ENCODE measurements at places on chromosomes 5 and 9.

DNA sequence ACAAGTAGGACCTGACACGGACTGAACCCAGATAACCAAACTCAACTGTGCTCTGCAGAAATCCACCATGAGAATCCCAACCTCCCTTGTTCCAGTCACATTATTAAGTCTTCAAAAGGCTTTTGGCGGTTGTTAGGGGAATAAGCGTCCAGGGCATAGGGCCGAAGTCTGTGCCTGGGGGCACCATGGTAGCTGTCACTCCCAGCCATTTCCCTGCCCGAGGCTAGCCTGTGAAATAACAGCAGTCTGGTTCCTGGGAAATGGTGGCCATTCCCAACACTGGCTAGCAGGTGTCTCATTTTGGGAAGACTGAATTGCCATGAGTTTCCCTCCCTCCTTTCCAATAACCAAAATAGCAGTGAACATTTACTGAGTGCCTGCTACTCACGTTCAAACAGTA is 122.2 kb downstream of the CRB2 start:
- no peak for DNase-seq

- DNase-seq: peak; percentile 94
These were observed at the start of gene GPSM1 for GRCh38 chr9:136327304-136327974. Gene GPSM1 (plus strand): TSS chr9:136327539. CDS start chr9:136327696, 157 bp downstream.

GRCh38 chr5:141298376-141298775 is 5.5 kb downstream of the SLC25A2 start:
- DNase-seq: no peak

- DNase-seq: no peak
These were observed 382.3 kb upstream of the SLC30A5 start for GRCh38 chr5:68711293-68712200.

- DNase-seq: peak; percentile 72
These were observed 4.1 kb downstream of the GALNT10 start for GRCh38 chr5:154194345-154195329.

All from GM03348 (cell line).